ENCODE measurements at places on chromosomes 5 and 9. TPM values are rescaled to one million over a fixed set of nuclear protein-coding genes. Genes with fewer than 3 reads are reported as not detected.

The ZNF782 gene
- 4.0 TPM for total RNA-seq

The GFI1B gene
- not detected for total RNA-seq

The SLC23A1 gene
- total RNA-seq: not detected

The MYMK gene
- not detected for total RNA-seq

DNA sequence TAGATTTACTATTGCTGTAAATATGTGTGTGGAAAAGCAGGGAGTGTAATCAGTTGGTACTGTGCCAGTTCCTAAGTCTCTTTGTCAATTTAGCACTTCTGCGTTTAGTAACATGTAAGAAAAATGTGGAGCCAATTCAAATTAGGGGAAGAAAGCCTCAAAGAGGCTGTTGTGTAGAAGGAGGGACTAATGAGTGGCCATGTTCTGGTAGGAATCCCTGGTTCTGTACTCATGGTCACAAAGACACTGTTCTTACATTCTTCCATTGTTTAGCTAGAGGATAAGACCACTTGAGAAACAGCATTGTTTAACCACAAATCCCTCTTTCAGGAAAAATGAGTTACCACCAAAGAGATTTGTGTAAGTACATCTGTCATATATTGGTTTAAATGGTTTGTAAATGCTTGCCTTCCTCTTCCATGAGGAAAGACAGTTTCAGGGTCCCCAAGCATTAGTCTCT is 14.9 kb downstream of the ARHGEF28 start:
- H3K27me3 ChIP-seq: peaks cover 27% of the 10 kb centered on the region
- no peak overlapping the region for H3K4me3 ChIP-seq
- no peak for DNase-seq

- no peak for DNase-seq
- H3K27me3 ChIP-seq: no peaks in the 10 kb centered on the region
- H3K4me1 ChIP-seq: no peaks in the 10 kb centered on the region
- peaks cover 35% of the 10 kb centered on the region for H3K36me3 ChIP-seq
- H3K4me3 ChIP-seq: no peak overlapping the region
Measured at GRCh38 chr5:146151970-146152369, 30.5 kb downstream of the LARS1 start.

GRCh38 chr5:139167063-139167462 is 31.1 kb downstream of the SIL1 start:
- H3K4me3 ChIP-seq: no peak overlapping the region
- H3K36me3 ChIP-seq: peaks cover 9% of the 10 kb centered on the region
- peaks cover 4% of the 10 kb centered on the region for H3K4me1 ChIP-seq
- no peak for DNase-seq
- H3K27ac ChIP-seq: no peak overlapping the region
- H3K27me3 ChIP-seq: no peaks in the 10 kb centered on the region

- no peaks in the 10 kb centered on the region for H3K36me3 ChIP-seq
- no peak for DNase-seq
- no peak overlapping the region for H3K27ac ChIP-seq
- no peak overlapping the region for H3K4me3 ChIP-seq
Measured at GRCh38 chr5:12624776-12625560, 720.7 kb upstream of the CTNND2 start.
